NCI-H446 treated with DMSO at 0.1 percent for 48 hours (cell line): ENCODE measurements at places on chromosomes 2 and 18.

DNA sequence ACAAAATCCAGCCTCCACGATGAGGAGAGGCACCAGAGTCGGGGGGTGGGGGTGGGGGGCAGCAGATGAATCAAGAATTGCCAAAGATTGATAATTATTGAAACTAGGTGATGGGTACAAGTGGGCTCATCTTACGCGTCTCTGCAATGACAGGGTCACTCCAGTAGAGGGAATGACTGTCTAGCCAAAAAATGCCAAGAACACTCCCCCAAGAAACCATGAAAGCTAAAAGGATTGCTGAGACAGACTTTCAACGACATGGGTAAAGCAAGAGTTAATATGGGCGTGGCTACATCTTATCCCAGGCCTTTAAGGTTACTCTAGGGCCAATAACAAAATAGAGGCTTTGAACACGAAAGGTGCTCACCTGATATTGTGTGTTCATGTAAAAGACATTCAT is 86.5 kb downstream of the STK39 start:
- no peak for DNase-seq

DNA sequence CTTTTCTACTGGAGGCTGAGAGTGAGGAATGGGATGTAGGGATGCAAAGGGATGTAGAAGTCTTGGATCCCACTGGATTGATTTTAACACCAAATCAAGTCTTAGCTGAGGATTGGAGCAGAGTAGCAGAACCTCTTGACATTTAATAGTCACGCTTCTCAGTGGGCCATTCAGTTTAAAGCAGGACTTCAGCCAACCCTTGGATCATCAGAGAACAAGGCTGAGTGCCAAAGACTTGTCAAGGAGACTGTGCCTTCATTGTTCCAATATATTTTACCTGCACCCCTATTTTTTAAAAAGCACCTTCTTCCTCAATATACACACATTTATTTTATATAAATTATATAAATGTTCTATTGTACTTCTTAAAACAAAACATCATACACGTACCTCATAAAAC is 242.4 kb upstream of the ST6GAL2 start:
- DNase-seq = no peak

DNA sequence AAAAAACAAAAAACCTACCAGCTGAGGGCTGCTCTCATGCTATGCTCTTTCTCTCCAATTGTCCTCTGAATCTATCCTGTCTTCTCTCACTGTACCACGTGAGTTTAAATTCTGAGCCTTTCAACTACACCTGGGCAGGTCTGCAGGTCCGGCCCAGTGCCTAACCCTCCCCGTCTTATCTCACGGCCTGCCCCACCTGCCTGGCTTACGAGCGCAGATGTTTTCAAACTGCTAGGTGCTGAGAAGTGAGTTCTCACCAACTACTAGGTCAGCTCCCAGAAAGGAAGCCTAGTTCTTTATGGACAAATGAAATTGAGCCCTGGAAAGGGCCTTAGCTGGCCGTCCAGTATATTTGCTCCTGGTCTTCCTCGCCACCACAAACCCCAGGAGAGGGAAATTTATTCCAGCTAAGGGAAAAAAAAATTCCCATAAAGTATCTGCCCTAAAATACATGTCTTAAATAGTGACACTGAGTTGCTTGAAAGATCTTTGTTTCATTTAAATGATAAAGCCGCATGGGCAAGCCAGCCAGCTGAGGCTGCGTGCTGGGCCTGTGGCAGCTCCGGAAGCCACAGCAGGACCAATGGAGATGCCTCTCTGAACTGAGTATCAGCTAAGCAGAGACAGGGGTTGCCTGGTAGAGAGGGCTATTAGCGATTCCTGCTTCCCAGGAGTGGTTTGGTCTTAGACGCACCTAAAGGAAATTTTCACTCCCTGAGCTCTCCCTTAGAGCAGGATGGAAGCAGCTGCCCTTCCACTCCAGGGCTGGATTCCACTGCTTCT is 92.5 kb upstream of the NCK2 start:
- no peak for DNase-seq

DNA sequence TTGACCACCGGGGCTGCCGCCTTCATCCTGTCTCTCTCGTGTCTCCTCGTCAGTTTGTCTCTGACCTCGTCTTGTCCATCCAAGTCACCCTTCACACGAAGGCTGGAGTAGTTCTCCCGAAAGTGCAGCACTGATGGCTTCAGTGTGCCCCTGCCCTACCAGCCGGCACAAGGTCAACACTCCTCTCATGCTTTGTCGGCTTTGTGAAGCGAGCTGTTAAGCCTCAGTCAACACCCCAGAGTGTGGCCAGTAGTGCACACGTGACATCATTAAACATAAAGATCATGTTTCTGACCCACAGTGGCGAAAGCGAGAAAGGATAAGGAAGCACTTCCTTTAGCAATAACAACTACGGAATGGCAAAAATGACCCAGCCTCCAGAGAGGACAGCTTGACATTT is 23.2 kb downstream of the ACKR3 start:
- no peak for DNase-seq

DNA sequence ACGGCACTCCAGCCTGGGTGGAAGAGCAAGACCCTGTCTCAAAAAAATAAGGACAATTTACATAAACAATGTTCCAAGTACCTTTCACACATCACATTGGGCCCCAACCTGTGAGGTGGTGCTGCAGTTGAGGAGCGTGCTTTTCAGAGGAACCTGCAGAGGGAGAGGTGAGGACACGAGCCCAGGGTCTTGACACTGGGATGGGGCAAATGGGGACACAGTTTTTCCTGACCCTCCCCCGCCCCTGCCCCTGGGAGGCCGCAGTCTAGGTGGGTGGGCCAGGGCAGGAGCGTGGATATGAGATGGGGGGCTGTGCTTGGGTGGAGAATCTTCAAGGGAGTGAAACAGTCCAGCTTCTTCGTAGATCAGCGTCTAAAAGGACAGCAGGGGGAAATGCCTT is 112.9 kb downstream of the SEPTIN10 start:
- DNase-seq = no peak

GRCh38 chr2:203328760-203329540 is 756 bp downstream of the ABI2 start:
- DNase-seq = no peak

DNA sequence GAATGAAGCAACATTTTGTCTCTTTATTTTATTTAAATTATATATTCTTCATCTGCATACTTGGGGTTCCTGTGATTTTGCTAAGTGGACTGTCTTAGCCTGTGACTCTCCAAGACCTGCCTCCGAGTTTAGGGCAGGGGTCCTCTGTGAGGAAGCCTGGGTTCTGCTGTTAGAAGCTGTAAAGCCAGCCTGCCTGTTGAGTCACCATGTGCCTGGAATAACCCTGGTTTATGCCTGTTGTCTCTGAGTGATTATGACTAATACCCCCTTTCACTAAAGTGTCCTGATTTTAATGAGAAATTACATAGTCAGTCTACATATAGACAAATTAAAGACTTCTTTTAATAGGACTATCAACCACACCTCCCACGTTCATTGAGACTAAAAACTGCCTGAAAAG is 369.1 kb downstream of the ZNF521 start:
- no peak for DNase-seq

- DNase-seq = no peak
Observed at GRCh38 chr18:50695431-50696176, 124.2 kb downstream of the MRO start.

GRCh38 chr18:32195881-32196815 is 6.3 kb downstream of the MEP1B start:
- no peak for DNase-seq

- DNase-seq = no peak
Observed at GRCh38 chr2:192940767-192941166, 746.0 kb upstream of the TMEFF2 start.

- DNase-seq = no peak
Observed at GRCh38 chr18:73940721-73941120, 206.9 kb downstream of the FBXO15 start.

- no peak for DNase-seq
Observed at GRCh38 chr18:73852789-73853549, 294.7 kb downstream of the FBXO15 start.

DNA sequence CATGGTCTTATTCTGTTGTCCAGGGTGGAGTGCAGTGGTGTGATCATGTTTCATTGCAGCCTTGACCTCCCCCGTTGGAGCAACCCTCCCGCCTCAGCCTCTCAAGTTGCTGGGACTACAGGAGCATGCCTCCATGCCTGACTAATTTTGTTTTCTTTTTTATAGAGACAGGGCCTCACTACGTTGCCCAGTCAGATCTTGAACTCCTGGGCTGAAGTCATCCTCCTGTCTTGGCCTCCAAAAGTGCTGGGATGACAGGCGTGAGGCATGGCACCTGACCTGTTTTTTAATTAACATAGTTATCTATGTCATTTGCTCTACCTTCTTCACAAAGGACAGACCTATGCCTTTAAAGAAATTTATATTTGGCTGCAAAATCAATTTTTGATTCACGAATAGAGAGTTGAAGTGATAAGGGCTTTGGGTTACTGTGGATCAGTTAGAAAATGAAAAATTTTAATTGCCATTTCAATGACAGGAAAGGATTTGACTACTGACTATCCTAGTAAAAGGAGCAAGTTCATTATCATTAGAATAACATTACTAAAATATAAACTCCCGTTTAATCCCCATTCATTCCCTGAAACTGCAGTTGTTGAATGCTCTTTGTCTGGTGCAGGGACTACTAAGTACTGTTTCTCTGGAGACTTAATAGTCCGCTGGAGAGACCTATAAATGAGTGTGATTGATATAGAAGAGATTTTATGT is 3.7 kb downstream of the RNF138 start:
- DNase-seq = no peak

- DNase-seq = no peak
Observed at GRCh38 chr18:69490813-69491212, 90.1 kb downstream of the DOK6 start.
